ENCODE measurements at places on chromosomes 1 and 21. TPM values are rescaled to one million over a fixed set of nuclear protein-coding genes. Genes with fewer than 3 reads are reported as not detected.

Gene TRAF3IP3
- 0.49 TPM for total RNA-seq

Gene VWA1
- total RNA-seq, result 6.4 TPM

Gene F5
- total RNA-seq, result under 0.01 TPM

Gene AVPR1B
- total RNA-seq, result not detected

Gene ACTN2
- 43.5 TPM for total RNA-seq

Gene SH2D1B
- total RNA-seq, result not detected

Gene LRRC3
- total RNA-seq, result 5.7 TPM

Gene SLC26A9
- not detected for total RNA-seq

Gene S100B
- total RNA-seq, result 10.1 TPM

Gene HIVEP3
- 10.8 TPM for total RNA-seq

Gene RNF186
- not detected for total RNA-seq

Gene EVA1C
- 1.5 TPM for total RNA-seq

Gene THEM5
- total RNA-seq, result not detected

Gene BMP8A
- 0.25 TPM for total RNA-seq

Gene LCE1B
- total RNA-seq, result not detected

Gene S100A12
- total RNA-seq, result 1.7 TPM

Gene ZBTB8A
- total RNA-seq, result 27.0 TPM

Gene C1orf56
- 3.0 TPM for total RNA-seq

Gene NES
- total RNA-seq, result 47.2 TPM

Gene CASZ1
- 0.98 TPM for total RNA-seq

Gene CD5L
- total RNA-seq, result 0.49 TPM

Gene TXNIP
- total RNA-seq, result 144 TPM

Gene KRTAP23-1
- not detected for total RNA-seq

Gene MROH9
- not detected for total RNA-seq

Gene TOR1AIP1
- 34.4 TPM for total RNA-seq

Gene DCAF6
- total RNA-seq, result 54.1 TPM

Gene ZYG11A
- 0.25 TPM for total RNA-seq

Gene TEDDM1
- not detected for total RNA-seq

Gene CA6
- not detected for total RNA-seq

Gene GBP5
- 0.25 TPM for total RNA-seq

Data from temporal lobe (tissue), 4 donors.